ENCODE measurements at places on chromosomes 12 and 14. TPM values are rescaled to one million over a fixed set of nuclear protein-coding genes. Genes with fewer than 3 reads are reported as not detected.

The CNTN1 gene
- polyA plus RNA-seq, result not detected

The SLCO1A2 gene
- polyA plus RNA-seq, result not detected

The FAM181A gene
- polyA plus RNA-seq, result not detected

The RFX4 gene
- not detected for polyA plus RNA-seq

The KLRK1 gene
- 60.0 TPM for polyA plus RNA-seq

The NYNRIN gene
- 0.04 TPM for polyA plus RNA-seq

The RNASE3 gene
- not detected for polyA plus RNA-seq

The TGFB3 gene
- polyA plus RNA-seq, result 9.4 TPM

The DHRS2 gene
- polyA plus RNA-seq, result not detected

The LIN7A gene
- 0.10 TPM for polyA plus RNA-seq

The E2F7 gene
- polyA plus RNA-seq, result 0.15 TPM

The RNF212B gene
- polyA plus RNA-seq, result not detected

The DCAF4 gene
- 54.6 TPM for polyA plus RNA-seq

The TBC1D30 gene
- polyA plus RNA-seq, result 0.06 TPM

The AQP2 gene
- not detected for polyA plus RNA-seq

The GRIP1 gene
- 0.22 TPM for polyA plus RNA-seq

The RASSF9 gene
- not detected for polyA plus RNA-seq

The GLS2 gene
- 3.6 TPM for polyA plus RNA-seq

The B3GNT4 gene
- polyA plus RNA-seq, result not detected
